ENCODE measurements at places on chromosomes 3 and 15. TPM values are rescaled to one million over a fixed set of nuclear protein-coding genes. Genes with fewer than 3 reads are reported as not detected.

DNA sequence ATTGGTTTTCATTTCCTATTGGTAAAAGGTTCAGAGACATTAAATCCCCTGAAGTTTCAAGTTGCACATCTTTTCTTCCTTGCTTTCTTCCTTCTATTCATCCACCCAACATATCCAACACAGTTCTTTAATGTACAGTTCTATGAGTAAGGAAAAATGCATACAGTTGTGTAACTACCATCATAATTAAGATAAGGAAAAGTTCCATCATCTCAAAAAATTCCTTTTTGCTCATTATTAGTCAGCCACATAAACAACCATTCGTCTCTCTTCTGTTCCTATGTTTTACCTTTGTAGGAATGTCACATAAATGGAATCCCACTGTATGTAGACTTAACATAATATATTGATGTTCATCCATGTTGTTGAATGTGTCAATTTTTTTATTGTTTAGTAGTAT lies 211.1 kb upstream of the ADAMTS9 start:
- no peak for DNase-seq

The CHCHD6 gene
- 17.2 TPM for total RNA-seq

DNA sequence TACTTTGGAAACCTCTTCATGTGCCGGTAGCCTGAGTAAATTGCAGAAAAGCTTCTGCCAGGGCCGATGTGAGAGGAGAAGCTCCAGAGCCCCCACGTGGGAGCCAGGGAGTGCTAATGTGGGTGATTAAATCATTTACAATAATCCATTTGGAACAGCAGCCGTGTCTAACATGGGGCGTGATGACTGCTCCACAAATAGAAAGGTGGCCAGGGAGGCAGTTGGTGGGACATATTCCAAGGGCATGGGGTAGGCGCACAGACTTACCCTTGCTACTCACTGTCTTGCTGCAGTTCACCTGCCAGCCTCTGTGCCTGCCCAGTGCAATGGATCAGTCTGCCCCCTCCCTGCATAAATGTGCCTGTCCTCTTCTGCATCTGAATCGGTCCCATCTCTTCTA lies 39.3 kb upstream of the INSYN1 start:
- no peak for DNase-seq

The WNT5A gene
- not detected for total RNA-seq

- no peak for DNase-seq
Observed at GRCh38 chr3:186818956-186819355, 12.7 kb upstream of the RFC4 start.
